ENCODE measurements at places on chromosomes 5 and 9.

DNA sequence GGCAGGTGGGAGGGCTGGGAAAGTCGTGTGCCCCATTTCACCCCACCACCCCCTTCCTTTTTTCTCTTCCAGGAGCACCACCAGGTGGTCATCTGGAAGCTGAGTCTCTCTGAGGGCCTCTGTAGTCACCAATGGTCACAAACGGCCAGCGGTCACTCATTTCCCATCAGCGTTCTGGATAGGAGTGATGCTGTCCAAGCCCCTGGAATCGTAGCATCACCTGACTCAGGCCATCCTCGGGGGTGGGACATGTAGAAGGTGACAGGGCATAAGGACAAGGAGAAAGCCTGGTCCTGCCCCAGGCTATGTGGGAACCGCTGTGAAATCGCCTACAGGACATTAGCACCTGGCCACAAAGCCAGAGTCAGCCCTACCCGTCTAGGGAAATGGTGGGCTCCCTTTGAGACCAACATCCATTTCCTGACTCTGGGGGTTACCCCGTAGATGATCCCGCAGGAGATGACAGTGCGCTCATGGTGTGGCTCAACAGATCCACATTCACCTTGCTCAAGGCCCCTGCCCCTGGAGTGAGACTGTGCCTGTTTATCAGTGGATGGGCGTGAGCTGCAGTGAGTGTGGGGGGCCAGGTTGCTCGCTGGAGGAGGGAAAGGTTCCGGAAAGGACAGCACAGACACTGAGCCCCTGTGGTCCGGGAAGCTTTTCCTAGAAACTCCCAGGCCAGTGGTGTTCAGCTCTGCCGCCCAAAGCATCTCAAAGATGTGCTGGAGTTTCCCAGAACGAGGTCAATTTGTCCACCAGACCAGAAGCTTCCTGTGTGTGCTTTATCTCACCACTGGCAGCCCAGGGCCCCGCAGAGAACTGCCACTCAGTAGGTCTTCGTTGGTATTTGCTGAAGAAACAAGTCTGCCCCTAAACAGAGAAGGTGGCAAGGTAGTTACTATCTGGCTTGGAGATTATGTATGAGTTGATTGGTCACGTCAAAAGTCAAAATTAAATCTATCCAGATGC, 61.1 kb upstream of the UNC5A start:
- DNase-seq = no peak

DNA sequence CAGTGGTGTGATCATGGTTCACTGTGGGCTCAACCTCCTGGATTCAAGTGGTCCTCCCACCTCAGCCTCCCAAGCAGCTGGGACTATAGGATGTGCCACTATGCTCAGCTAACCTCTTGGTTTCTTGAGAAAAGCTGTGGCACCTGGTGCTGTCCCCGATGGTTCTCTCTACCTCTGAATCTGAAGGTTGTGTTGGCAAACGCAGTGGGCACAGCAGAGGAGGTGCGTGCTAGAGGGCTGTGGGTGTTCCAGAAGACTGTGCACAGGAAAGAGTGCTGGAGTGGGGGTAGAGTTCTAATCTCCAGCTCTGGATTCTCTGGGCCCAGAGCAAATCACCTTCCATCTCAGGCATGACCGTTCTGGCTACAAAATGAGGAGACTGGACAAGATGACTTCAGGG, 12.5 kb downstream of the RGS3 start:
- DNase-seq = no peak

GRCh38 chr9:124342402-124342775, 72.9 kb downstream of the PSMB7 start:
- no peak for DNase-seq

- DNase-seq = no peak
Observed at GRCh38 chr5:168015506-168015905, 275.9 kb upstream of the WWC1 start.

GRCh38 chr5:140153905-140154304, 21.1 kb upstream of the CYSTM1 start:
- no peak for DNase-seq

DNA sequence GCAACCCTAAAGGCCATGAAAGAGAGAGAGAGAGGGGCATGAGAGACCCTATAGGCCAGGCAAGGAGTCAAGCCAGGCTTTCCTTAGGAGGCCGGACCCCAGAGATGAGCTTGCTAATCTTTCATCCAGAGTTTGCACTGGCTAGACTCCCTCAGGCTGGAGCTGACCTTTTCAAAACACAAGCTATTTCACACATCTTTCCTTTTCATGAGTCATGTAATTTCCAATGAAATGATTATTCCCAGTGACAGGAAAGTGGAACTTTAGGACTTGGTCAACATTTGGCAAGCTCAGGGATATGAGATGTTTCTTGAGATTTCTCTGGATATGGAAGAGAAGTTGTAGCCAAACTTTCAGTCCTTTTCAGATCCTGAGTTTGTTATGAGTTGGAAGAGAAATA, 117.7 kb downstream of the TARS1 start:
- no peak for DNase-seq

DNA sequence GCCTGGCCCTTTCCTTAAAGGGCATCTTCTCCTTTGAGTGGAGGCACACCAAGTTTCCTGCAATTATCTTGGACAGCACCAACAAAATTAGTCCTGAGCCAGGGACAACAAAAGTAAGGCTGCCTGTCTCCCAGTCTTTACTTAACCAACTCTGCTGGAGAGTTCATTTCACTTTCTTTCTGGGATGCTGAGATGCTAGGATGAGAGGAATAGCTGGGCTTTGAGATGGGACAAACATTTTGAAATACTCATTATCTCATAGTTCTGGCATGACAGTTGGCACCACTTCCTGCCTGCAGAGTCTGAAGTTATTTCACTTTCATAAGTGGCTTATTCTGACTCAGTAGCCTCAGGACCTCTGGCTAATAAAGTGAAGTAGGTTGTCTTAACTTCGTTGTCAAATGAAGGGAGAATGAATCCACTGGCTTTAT, 157.0 kb downstream of the C9orf152 start:
- no peak for DNase-seq

DNA sequence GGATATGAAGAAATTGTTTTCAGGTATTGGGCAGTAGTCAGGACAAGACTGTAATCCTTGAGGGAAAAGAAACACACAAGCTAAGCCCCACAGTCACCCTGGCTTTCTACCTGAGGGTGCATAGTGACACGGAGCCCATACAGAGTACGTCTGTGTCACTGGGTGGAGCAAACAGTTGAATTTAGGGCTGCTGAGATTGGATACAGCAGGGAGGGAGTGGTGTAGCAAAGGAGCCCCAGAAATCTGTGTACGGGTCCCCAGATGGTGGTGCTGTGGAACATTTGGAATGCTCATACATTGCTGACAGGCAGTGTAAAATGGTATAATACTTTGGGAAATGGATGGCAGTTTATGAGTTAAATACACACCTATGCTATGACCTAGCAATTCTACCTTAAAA, 5.1 kb downstream of the TRMT10B start:
- no peak for DNase-seq

- DNase-seq = peak; percentile 52
Observed at GRCh38 chr5:80255431-80255810, 427 bp downstream of the SERINC5 start.

- no peak for DNase-seq
Observed at GRCh38 chr9:111095441-111095840, 57.2 kb upstream of the LPAR1 start.

DNA sequence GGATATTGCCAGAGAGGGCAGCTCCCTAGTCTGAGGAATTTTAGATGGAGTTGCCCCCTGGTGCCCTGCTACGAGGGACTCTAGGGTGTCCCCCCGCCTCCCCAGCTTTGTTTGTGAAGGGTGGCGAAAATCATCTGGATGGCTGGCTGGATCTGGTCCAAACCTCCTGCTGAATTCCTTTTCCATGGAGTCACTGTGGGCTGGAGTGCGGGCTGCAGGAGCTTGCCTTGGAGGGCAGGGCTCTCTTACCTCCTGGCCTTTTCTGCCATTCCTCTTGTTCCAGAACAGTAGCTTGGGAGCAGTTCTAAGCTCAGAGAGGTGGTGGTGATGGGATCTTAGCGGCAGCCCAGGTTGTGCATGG, 2.1 kb downstream of the SYNPO start:
- no peak for DNase-seq

DNA sequence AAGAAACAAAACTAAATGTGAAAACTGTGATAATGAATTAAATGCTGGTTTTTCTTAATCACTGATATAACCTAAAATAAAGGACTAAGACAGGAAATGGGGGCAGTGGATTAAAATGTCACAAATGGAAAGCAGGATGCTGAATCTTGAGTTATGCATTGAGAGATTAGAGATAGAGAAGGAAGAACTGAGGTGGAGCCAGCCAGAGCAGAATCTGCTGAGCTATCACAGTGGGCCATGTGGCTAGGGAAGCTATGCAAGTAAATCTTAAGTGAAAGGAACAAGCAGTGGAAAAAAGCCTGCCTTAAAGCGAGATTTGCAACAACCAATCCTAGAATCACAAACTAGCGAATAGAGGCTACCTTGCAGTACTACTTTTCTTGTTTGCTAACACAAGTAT, 188.5 kb upstream of the RASA1 start:
- DNase-seq = peak; percentile 38

GRCh38 chr5:95909738-95910137, 51.9 kb downstream of the ELL2 start:
- no peak for DNase-seq

GRCh38 chr5:116492016-116492623, 82.5 kb downstream of the SEMA6A start:
- DNase-seq = peak; percentile 89

DNA sequence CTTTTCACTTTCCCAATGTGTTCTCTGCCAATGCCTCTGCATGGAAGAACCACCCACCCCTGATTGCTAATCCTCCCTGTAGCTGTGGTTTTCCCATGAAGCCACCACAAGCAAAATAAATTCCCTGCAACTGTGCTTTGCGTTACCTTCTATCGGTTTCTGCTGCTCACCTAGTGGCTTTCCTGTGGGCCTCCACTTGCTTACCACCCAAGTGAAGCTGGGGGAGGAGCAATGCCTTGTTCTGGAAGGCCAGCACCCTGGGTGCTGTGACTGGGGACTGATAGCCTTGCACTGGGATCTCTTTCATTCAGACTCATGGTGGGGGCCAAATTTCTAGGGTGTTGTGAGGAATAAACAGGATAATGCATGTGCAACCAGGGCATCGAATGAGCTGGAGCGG, 56.3 kb upstream of the GDNF start:
- no peak for DNase-seq

- no peak for DNase-seq
Observed at GRCh38 chr9:130914417-130915095, 17.9 kb upstream of the QRFP start.

DNA sequence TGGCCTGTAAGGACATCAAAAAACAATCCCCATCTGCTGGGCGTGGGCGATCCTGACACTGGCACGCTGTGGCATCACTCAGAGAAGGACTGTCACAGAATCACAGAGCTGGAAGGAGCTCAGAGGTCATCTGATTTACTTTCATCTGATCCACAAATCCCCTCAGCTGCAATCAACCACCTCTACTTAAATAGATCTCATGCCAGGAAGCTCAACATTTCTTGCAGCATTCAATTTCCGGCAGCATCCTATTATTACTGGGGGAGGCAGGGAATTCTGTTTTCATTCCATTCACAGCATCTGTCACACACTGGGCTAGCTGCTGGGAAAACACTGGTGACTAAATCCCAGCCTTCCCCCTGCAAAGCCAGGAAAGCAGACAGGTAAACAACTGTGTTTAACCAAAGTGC, 38.3 kb downstream of the RETREG1 start:
- no peak for DNase-seq

- DNase-seq = peak; percentile 79
Observed at GRCh38 chr5:32713770-32714381, 2.8 kb downstream of the NPR3 start.

- peak; percentile 23 for DNase-seq
Observed at GRCh38 chr5:67493676-67494075, 297.1 kb upstream of the CD180 start.
